ENCODE measurements at places on chromosomes 11 and 22.

GRCh38 chr11:75665126-75665525 lies 3.7 kb downstream of the MAP6 start:
- DNase-seq, result no peak

- DNase-seq, result peak; percentile 7
Observed at GRCh38 chr22:31238057-31238456, 26.0 kb downstream of the LIMK2 start.

DNA sequence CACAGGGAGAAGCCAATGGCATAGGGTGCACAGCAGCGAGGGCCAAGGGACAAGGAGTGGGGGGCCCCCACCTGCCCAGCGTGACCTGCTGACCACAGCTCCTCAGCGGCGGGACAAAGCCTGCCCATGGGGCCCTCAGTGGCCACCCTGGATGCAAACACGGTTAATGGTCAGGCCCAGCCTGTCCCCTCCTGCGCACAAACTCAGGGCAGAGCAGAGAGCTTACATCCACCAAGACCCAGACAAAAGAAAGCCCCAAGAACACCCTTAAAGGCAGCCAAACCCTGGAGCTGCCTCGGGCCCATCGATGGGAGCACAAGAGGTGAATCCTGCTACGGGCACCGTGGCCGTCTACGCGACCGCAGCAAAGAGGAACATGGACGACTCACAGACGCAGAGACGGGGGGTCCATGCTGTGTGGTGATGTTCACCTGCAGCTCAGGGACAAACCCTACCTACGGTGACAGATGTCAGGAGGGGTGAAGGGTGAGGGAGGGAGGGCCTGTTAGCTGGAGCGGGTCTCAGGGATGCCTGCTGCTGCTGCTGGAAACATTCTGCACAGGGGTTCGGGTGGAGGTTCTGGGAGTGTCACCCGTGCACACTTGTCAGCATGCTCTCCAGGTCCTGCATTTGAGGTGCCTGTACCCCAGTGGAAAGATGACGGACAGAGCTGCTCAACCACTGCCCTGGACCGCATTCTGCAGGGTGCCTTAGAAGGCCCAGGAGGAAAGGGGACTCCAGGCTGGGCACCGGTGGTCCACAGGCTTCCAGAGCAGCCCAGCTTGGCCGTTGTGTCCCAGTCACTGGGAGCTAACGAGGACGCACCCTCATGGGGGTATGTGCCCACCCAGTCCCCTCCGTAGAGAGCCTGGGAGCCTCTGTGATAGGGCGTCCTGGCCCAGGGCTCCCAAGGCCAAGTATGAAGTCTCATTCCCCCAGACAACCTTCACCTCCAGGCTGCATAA lies 11.6 kb downstream of the ASCL2 start:
- DNase-seq, result no peak

DNA sequence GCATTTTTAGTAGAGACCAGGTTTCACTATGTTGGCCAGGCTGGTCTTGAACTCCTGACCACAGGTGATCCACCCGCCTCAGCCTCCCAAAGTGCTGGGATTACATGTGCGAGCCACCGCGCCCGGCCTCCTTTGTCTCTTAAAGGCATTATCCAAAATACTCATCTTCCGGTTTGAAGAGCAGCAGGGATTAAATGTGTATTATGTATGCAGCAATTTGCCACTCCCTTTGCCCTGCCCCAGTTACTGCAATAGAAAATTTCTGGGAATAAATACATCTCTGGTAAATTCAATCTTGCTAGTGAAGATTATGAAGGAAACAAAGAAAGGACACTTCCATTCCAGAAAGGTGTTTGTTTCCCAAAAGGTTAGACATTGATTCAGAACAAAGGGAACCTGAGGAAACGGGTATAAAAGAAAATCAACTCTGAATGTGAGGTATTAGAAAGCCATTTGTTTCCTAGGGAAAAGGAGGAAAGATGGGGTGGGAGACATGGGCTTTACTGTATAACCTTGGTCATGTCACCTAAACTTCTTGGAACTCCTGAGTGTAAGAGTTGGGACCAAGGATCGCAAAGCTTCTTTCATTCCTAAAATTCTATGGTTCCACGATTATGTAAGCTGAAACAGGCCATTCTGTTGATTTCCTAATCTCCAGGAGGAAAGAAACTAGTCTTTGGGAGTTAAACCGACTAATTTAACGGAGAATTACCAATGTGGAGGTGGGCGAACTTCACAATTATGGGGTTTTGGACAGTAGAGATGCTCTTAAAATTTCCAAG lies 959 bp upstream of the HIPK3 start:
- peak; percentile 40 for DNase-seq

DNA sequence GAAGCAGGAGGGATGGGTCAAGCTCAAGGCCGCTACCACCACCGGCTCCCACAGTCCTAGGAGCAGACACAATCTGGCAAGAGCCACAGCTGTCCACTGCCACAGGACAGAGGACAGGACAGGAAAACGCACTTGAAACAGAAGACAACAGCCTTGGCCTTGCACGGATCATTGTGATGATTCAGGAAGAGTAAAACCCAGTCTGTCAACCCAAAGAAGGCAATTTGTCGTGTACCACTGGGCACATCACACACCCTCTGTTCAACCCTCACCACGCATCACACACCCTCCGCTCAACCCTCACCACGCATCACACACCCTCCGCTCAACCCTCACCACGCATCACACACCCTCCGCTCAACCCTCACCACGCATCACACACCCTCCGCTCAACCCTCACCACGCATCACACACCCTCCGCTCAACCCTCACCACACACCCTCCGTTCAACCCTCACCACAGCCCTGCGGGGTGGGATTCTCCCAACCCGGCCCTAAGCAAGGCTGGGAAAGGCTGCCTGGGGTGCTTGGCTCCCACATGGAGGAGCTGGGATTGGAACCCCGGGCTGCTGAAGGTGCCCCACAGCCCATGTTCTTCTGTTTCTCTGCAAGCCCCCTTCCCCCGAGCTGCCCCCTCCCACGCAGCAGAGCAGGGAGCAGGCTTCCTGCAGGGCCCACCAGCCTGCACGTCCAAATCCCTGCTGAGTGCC lies 11.3 kb upstream of the CDC42BPG start:
- DNase-seq, result no peak

DNA sequence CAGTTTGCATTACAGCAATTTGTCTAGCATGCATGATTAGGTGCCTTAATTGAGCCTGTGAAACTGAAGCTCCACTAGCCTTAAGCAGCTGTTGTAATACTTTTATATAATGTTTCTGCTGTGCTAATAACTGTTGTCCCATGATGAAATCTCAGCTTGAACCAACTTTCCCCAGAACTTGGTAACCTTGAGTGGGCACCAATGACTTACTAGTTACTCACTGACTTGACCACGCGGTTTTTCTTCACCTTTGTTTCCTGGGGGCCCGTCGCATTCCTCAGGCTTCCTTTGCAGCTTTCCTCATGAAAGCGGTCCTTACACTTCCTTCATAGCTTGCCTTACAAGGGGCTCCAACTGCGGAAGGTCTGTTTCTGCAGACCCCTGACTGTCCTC lies 11.2 kb upstream of the GLYATL1 start:
- peak; percentile 7 for DNase-seq

DNA sequence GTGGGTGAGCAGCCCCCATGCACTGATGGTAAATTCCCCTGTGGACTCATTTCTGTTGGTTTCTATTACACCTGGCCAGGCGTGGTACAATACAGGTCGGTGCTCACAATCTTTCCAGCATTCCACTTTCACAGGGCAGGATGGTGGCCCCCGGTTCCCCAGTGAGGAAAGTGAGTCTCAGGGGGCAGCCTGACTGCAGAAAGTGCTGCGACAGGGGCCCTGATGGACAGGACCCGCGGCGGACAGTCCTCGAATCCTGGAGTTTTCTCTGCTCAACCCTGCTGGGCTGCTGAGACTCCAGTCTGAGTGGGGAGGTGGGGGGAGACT lies 3.1 kb upstream of the PGGHG start:
- no peak for DNase-seq

- DNase-seq, result no peak
Observed at GRCh38 chr11:126476977-126477376, 121.5 kb downstream of the ST3GAL4 start.

DNA sequence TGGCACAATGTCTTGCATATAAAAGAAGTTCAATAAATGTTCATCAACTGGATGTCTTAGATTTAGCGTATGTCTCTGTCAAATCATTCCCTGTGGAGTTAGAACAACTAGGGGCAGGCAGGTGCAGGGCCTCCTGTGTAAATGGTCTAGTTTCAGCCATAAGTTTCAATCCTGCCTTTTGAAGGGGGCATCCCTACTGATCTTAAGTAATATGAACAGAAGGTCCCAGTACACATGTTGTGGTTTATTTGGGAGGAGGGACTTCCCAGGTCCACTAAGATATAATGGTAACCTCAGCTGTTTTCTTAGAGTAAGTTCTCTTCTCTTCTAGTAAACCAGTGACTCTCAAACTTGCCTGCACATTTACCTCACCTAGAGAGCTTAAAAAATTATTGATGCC lies 19.8 kb downstream of the TTC12 start:
- no peak for DNase-seq

DNA sequence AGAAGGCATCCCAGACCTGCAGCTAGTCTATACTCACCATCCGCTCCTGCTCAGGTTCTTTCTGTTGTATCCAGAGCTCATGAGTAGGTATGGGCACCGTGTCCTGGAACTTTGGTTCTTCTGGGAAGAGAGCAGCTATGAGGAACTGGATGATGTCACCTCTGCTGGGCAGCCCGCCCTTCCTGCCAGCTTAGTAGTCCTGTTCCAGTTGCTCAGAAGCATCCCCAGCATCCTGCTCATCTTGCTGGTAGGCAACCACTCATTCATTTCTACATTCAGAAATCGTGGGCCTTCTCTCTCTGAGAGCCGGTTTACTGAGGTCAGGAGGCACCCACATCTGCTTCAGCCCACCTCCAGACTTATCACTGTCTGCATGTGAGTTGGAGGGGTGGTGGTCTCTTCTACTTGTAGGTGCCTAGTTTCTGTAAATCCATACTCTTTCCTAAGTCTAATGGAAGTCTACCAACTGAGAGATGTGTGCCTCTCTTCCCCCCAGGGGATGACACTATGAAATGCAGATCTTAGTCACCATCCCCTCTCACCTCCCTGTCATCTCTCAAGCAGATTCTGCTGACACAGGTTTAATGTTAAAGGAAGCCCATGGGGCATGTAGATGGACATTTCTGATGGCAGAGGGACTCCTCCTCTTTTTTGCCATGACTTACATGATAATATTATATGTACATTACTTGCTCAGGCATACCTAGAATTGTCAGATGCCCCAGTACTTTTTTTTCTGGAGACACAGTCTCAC lies 29.6 kb upstream of the CCDC134 start:
- peak; percentile 27 for DNase-seq

GRCh38 chr11:96028746-96029145 lies 104.8 kb upstream of the MTMR2 start:
- no peak for DNase-seq

DNA sequence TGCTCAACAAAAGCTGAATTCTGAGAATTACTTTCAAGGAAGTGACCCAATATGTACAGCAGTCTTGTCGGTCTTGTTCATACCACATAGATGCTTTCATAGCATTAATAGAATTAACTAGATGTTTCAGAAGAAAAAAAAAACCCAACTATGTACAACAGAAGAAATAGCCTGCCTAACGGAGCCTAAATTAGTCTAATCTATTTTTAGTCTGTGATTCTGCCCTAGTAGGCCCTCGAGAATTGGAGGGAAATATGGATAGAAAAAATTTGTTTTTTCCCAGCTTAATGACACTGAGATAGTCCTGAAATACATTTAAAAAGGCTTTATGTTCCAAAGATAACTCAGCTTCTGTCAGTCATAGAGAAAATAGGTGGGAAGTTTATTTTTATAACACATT lies 17.1 kb upstream of the TRPC6 start:
- DNase-seq, result no peak

DNA sequence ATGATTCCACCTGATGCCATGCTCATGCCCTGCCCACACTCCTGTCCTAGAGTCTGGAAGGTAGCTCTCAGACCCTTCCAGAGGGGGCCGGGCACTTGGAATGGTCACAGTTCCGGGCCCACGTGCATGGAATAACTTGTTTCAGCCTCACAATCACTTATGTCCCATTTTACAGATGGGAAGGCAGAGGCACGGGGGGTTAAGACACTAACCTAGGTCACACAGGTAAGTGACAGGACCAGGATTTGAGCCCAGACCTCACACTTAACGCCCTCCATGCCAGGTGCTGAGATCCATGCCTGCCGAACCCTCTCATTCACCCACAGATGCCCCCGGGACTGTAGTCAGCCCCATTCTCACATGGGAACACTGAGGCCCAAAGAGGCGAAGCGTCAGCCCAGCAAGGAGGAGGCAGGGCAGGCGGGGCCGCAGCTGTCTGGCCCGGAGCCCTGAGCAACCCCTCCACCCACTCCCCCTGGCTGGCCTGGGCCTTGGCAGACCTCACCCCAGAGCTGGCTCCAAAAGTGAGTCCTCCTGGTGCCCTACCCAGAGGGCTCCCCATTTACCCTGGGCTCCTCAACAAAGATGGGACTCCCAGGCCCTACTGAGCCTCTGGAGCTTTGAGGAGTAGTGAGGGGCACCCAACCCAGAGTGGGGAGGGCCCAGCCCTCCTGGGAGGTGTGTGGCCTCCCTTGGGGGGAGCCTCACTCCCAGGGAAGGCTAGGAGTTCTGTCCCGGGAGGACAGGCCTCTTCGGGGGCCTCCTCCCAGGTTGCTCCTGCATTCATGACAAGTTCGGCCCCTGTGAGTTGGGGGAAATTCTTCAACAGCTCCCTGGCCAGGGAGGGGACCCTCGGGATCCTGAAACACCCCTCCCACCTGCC lies 2.4 kb upstream of the ALDH3B1 start:
- DNase-seq, result no peak

GRCh38 chr11:62139526-62140303 lies 15.9 kb downstream of the INCENP start:
- no peak for DNase-seq

DNA sequence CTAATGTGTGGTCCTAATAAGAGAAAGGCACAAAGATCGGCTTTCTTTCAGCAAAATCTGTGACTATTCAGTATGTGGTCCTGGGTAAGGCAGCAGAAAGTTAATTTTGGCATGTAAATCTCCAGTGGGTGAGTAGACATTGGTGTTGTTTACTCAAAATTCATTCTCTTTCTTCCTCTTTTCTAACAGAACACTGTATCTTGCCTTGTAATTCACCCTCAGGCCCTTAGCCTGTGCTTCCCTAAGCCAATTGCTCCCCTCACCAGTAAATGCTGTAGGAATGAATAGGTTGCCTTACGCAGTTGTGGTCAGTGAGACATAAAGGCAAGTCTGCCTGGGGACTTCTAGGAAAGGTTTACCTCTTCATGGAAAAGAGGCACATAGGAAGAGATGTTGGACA lies 49.9 kb upstream of the PDE3B start:
- DNase-seq, result no peak

GRCh38 chr11:14906993-14907392 lies 15.0 kb upstream of the CYP2R1 start:
- no peak for DNase-seq

- DNase-seq, result peak; percentile 9
Observed at GRCh38 chr22:17536269-17536668, 27.0 kb upstream of the SLC25A18 start.

Data from EH (cell line).